ENCODE measurements at places on chromosomes 4 and X.

- peak; percentile 25 for DNase-seq
These were observed 30.8 kb upstream of the VCX2 start for GRCh38 chrX:8201896-8202331.

- DNase-seq, result peak; percentile 59
These were observed 99.8 kb downstream of the PTCHD1 start for GRCh38 chrX:23434356-23434884.

GRCh38 chr4:185424905-185425646 lies 688 bp downstream of the UFSP2 start:
- peak; percentile 41 for DNase-seq

GRCh38 chr4:99300934-99301333 lies 10.1 kb upstream of the ADH1A start:
- DNase-seq, result peak; percentile 10

- DNase-seq, result no peak
These were observed 381.6 kb upstream of the CPEB2 start for GRCh38 chr4:14620567-14621141.

GRCh38 chr4:8675906-8676305 lies 83.3 kb downstream of the CPZ start:
- DNase-seq, result no peak

GRCh38 chr4:92303621-92304027 lies at the start of gene GRID2:
TSS of gene GRID2 (plus strand) at chr4:92303966.
- DNase-seq, result peak; percentile 76

GRCh38 chrX:10031746-10032145 lies 64.6 kb downstream of the CLDN34 start:
- no peak for DNase-seq

- DNase-seq, result no peak
These were observed 67.1 kb upstream of the HGFAC start for GRCh38 chr4:3374667-3375066.

DNA sequence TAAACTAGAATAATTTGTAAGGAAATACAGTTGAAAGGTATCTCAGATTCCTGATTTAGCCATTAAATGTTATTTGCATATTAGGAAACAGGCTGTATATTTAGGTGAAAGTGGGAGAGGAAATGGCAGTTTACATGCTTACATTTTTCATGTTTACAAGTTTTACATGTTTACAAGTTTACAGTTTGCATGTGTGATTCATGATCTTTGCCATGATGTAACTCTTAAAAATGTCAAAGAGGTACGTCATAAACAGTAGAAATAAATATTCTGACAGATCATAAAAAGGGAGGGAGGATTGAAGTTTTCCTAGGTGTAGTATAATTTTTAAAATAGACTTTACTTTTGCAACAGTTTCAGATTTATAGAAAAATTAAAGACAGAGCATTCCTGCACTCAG lies 45.7 kb downstream of the KDM6A start:
- no peak for DNase-seq

DNA sequence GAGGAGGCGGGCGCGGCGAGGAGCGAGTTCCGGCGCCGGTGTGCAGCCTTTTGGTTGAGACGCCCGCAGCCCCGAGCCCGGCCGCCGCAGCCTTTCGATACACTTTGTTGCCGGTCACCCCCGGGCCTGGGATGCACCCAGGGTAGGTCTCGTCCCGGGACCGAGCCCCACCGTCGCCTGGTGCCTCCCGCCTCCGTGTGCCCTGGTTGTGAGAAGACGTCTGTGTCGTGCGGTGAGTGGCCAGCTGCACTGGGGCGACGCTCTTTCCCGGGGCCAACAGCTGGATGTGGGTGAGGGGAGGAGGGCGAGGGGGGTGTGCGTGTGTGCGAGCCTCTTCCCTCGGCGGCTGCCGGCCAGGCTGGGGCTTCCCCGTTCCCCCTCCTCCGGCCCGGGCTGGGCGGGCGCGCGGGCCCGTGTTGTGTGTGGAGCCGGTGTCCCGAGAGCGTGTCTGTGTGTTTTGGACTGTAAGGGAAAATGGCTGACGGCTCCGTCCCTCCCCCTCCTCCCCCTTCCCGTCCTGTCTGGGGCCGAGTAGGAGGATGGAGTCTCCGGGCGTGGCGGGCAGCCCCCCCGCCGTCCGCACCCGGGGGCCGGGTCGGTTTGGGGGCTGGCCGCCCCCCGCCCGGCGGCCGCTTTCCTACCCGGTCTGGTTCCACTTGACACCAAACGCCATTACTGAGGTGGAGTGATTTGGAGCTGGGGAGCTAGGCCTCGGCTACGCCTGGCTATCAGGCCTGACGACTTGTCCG lies 807 bp downstream of the USP9X start:
- DNase-seq, result peak; percentile 51

DNA sequence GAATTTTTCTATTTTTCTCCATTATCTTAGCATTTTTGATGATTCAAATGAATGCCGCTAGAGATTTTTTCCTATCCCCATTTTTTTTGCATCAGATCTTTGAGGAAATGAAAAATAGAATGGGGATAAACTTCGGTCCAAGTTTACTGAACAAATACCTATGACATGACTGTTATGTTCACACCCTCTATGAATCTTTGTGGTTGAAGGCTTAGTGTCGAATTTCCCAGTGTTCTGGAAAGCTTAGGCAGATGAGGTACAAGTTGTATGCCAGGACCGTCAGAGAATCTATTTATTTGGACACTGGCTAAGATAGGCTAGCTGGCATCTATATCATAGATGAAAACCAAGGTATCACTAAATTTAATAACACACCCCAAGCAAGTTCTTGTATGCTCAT lies 123.4 kb downstream of the SPCS3 start:
- no peak for DNase-seq

- no peak for DNase-seq
These were observed 23.8 kb upstream of the MAGEC3 start for GRCh38 chrX:141814213-141814857.

DNA sequence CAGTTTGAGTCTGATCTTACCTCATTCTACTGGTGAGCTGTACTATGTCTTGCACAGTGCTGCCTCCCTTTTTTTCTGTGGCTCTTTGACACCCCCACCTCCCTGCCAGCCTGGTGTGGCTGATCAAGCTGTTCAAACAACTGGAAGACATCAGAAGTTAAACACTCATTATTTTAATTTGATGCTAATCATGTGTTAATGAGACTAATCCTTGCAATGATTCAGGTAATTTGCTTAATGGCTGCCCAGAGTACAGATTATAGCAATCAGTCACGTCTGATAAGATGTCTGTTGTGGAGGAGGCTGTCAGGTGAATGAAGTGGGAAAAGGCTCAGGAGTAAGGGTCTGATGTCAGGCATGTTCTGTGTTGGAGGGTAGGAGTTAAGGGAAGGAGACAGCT lies 87.4 kb upstream of the GK2 start:
- DNase-seq, result no peak

DNA sequence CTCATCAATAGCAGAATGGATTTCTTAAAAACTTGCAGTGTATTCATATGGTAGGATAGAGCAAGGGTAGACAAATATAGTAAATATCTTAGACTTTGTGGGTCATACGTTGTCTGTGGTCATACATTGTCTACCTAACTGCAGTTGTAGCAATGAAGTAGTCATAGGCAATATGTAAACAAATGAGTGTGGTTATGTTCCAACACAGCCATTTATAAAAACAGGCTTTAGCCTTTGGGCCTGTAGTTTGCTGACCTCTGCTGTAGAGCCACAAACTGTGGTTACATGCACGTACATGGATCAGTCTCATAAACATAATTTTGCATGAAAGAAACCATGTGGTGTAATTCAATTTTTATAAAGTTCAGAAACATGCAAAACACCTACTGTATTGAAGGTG lies 98.9 kb downstream of the LARP1B start:
- DNase-seq, result no peak

DNA sequence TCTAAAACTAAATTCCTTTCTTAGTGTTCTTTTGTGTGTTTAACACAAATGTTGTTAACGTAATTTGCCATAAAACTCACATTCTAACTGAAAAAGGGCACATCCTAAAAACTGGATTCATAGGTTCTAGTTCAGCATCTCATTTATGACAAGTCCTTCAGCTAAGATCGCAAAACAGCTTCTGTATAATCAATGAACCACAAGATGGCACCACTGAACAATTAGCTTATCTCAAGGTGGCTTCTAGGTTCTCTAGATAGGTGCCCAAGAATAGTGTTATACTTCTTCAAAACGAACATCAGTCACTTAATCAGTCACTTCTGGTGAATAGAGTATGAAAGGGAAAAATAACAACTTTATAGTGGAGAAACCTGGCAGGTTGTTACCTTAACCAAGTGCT lies 54.3 kb downstream of the NRK start:
- no peak for DNase-seq

GRCh38 chr4:76585897-76586360 lies 150.9 kb downstream of the SHROOM3 start:
- DNase-seq, result no peak

DNA sequence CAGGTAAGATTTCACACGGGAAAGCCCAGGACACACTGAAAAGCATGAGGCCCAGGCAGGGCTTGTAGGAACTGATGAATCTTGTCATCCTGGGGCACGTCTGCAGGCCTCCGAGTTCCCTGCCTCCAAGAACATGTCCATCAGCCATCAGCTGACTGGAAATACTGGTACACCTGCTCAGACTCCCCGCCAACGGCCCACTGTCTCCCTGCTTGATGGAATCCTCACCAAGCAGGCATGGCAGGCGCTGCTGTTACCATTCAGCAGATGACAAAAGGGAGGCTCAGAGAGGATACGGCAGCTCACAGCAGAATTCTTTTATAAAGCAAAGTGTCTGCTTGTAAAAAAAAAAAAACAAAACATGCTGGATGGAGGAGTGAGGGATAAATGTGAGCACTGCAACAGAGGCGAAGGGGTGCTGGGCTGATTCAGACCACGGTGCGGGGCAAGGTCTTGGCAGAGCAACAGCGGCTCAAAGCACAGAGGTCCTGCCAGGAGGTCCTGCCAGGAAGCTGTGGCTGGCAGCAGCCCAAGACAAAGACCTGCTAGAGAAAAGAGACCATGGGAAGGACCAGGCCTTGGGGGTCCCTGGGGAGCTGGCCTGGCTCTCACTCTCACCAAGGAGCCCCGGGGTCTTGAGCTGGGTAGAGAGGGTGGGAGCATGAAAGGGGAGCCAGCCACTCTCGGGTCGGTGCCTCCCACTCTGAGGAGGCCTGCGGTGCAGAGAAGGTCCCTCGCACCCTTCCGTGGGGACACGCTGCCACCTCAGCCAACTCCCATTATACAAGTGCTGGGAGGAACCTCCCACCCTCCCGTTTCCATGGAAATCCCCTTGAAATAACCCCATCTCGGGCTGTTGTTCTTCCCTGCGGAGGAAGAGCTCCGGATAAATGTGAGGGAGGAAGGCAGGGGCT lies 25.6 kb downstream of the PPP2R2C start:
- DNase-seq, result no peak

DNA sequence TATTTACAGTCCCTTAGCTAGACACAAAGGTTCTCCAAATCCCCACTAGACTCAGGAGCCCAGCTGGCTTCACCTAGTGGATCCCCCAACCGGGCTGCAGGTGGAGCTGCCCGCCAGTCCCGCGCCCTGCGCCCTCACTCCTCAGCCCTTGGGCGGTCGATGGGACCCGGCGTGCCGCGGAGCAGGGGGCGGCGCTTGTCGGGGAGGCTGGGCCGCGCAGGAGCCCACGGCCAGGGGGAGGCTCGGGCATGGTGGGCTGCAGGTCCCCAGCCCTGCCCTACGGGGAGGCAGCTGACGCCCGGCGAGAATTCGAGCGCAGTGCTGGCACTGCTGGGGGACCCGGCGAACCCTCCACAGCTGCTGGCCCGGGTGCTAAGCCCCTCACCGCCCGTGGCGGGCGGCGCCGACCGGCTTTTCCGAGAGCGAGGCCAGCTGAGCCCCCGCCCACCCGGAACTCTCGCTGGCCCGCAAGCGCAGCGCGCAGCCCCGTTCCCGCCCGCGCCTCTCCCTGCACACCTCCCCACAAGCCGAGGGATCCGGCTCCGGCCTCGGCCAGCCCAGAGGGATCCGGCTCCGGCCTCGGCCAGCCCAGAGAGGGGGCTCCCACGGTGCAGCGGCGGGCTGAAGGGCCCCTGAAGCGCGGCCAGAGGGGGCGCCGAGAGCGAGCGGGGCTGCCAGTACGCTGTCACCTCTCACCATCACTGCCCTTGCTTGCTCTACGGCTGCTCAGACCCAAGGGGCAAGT lies 39.4 kb downstream of the WFS1 start:
- no peak for DNase-seq

DNA sequence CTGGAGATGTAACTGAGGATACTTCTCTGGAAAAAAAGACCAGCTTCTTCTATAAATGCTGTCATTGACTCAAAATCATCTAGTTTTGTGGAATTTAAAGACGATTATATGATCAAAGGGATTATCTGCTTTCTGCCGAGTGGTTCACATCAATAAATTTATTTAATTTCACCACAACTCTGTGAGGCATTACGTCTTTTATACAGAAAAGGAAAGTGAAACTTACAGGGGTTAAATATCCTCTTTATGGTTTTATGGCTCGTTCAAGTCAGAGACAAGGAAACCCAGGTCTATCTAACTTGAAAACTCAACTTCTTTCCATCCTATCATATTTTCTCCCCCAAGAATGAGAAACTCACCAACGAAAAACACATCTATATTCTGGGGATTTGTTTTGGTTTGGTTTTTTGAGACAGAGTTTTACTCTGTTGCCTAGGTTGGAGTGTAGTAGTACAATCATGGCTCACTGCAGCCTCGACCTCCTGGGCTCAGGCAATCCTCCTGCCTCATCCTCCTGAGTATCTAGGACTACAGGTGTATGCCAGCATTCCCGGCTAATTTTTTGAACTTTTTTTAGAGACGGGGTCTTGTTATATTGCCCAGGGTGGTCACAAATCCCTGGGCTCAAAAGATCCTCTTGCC lies 377.9 kb upstream of the EMCN start:
- no peak for DNase-seq

GRCh38 chr4:151888367-151888866 lies 127.6 kb upstream of the GATB start:
- DNase-seq, result no peak

- DNase-seq, result no peak
These were observed 793 bp downstream of the NALF2 start for GRCh38 chrX:69504626-69505612.

GRCh38 chr4:144547678-144548298 lies 98.2 kb upstream of the HHIP start:
- DNase-seq, result no peak

- no peak for DNase-seq
These were observed 220.6 kb upstream of the RPL34 start for GRCh38 chr4:108399610-108400265.

GRCh38 chrX:44071847-44072551 lies 98.8 kb upstream of the NDP start:
- DNase-seq, result no peak

Data from globus pallidus (tissue), 1 donor.